ENCODE measurements at places on chromosomes 6 and 20.
A peak's percentile ranks its signal among the peaks of the same experiment; 100 is the strongest.

- no peak for DNase-seq
These were observed 165.4 kb upstream of the CITED2 start for GRCh38 chr6:139539852-139540251.

DNA sequence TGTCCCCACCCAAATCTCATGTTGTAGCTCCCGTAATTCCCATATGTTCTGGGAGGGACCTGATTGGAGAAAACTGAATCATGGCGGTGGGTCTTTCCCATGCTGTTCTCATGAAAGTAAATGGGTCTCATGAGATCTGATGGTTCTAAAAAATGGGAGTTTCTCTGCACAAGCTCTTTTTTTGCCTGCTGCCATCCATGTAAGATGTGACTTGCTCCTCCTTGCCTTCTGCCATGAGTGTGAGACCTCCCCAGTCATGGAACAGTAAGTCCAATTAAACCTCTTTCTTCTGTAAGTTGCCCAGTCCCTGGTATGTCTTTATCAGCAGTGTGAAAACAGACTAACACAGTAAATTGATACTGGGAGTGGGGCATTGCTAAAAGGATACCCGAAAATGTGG, 1218.4 kb upstream of the CITED2 start:
- DNase-seq, result no peak

DNA sequence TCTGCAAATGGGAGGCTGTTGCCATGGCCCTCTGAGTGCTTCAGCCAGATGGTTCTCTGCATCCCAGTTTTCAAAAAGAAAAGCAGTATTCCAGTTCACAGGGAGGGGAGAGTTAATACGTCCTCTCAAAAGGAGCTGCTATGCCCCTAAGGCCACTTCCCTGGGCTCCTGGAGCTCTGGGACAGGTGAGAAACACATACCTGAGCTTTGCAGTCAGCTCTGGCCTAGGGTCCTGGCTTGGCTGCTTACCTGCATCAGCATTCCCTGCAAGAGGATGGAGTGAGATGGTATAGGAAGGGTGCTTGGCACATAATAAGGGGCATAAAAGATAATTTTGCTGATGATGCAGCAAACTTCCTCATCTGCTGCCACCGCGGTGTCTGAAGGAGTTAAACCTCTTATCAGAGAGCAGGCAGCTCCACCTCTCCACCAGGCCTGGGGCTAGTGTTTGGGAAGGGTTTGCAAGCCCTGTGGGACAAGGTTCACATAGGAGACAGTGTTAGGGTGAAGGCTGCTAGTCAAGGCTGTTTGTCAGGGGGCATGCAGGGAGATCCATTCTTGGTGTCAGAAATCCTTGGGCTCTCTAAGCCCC, 62.7 kb downstream of the SLC24A3 start:
- no peak for DNase-seq

DNA sequence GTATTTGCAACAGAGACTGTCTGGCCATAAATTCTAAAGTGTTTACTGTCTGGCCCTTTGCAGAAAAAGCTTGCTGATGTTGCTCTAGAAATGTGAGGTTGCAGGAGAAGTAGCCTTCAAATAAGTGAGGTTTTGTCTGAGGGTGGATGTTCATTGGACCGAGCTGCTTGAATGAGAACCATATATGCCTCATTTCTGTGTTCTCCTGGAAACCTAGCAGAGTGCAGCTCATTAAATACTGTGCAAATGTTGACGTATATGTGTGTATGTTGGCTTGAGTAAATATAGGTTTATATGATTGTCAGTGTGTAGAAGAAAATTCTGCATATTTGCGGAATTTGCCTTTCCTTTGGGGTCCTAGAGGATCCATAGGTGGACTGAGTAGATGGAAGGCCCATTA, 39.0 kb downstream of the CHMP4B start:
- no peak for DNase-seq

- DNase-seq, result no peak
These were observed 159.5 kb upstream of the KHDRBS2 start for GRCh38 chr6:62445521-62445920.

GRCh38 chr6:166957087-166957804, 896 bp upstream of the RNASET2 start:
- DNase-seq, result peak; percentile 74

GRCh38 chr6:160077526-160077925, 44.1 kb upstream of the SLC22A1 start:
- DNase-seq, result no peak

DNA sequence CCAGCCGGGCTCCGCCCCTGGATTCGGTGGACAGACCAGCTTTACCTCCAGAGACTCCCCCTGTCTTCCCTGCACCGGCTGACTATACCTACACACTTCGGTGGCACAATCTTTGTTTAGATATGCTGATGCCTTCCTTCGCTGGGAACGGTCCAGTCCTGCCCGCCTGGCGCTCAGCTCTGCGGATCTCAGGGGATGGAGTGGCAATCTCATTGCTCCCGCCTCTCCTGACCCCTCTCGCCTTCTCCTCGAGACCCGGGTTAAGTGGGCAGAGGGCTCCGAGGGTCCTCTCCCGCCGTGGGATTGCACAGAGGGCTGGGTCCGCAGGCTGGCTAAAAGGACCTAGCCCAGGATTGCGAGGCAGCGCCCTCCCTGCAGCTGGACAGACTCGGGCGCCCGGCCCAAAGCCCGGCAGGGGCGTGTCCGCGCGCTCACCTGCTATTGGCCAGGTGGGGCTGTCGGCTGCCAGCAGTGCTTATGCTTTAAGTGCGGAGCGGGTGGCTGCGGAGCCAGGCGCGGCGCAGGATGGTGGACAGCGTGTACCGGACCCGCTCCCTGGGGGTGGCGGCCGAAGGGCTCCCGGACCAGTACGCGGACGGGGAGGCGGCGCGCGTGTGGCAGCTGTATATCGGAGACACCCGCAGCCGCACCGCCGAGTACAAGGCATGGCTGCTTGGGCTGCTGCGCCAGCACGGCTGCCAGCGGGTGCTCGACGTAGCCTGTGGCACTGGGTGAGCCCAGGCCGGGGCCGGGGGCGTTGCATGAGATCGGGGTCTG, at the start of gene GNMT:
Gene GNMT (plus strand): TSS at position 512 of the 777 bp plus-strand sequence. CDS start 14 bp downstream, at position 526.
- DNase-seq, result peak; percentile 45

GRCh38 chr6:12324748-12325147, 34.6 kb downstream of the EDN1 start:
- DNase-seq, result no peak

DNA sequence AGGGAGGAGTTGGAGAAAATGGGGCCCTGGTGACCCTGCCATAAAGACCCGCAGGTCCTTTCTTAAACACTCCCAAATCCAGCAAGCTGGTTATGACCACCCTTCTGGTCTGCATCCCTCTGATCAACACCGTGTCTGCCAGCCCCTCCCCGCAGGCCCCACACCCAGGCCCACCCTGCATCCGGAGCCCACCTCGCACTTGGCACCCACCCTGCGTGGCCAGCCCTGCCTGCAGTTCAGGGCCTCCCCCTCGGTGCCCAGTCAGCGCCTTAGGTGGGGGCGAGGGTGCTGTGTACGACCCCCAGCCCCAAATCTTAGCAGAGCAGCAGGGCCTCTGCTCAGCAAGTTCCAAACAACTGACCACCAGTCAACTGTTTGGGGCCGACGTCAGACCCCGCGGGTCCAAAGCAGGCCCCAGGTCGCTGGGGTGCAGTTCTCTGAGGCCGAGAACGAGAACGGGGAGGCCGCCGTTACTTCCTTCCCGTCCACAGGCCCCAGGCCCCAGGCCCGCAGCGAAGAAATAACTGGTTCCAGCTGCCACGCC, 1.2 kb downstream of the ACSS1 start:
- no peak for DNase-seq

DNA sequence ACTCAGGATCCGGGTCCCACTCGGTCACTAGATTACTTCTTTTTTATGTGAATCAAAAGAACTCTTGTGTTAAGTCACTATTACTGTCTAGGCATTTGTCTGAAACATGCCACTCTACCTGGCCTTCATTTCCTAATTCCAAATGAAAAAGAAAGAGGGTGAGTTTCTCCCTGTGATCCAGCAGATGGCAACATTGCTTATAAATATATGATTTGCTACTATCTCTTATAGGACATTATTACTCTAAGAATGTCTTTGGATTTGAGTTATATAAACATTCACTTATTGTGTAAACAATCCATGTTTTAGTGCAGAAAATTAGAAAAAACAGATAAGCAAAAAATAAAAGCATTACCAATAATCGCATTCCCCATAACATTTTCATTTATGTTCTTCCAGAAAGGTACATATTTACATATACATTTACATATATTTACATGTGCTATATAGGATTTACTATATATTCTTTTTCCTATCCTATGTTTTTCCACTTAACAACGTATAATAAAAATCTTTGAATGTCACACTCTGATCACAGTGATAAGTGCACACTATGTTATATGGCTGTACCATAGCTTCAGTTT, 66.9 kb downstream of the FAXC start:
- DNase-seq, result no peak

DNA sequence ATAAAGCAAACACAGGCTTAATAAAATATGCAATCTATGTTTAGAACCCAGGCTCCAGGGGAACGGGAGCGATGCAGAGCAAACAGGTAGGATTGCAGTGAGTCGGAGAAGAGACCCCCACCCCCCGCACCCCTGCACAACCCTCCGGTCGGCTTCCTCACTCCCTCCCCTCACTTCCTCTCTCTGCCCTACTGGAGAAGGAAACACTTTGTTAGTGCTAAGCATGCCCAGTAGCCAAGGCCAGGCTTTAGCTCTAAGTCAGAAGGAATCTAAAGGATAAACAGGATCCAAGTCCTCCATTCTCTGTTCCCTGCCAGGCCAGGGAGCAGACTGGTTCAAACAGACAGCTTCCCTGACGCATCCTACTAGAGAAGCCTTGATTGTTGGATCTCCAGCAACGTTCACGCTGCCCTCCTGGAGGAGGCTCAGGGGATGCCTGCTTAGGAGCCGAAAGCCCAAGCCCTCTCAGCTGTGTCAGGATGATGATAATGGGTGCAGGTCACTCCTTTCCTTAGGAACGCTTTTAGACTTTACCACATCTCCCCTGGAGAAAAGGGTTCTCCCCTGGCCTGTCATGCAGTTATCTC, 14.7 kb downstream of the FOXQ1 start:
- no peak for DNase-seq

- DNase-seq, result peak; percentile 57
These were observed 436.7 kb downstream of the RNF144B start for GRCh38 chr6:18823782-18824386.

GRCh38 chr20:31489152-31489551, 14.1 kb downstream of the REM1 start:
- DNase-seq, result no peak

DNA sequence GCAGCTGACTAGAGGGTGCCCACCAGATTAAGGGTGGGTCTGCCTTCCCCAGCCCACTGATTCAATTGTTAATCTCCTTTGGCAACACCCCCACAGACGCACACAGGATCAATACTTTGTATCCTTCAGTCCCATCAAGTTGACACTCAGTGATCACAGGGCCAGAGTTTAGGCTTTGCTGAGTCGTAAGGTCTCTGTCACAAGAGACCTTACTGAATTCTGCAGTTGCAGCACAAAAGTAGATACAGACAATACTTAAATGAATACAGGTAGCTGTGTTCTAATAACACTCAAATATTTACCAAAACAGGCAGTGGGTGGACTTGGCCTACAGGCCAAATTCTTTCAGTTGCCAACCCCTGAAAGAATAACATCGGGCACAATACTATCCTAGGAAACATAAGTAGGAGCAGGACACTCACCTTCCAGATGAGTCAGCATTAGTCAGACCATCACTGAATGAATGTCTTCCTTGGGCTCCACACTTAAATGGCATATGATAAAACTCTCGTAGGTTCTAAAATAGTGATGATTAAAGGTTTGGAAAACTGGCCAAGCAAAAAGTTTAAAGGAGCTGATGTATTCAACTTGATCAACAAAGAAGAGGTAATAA, 190.0 kb downstream of the UBE3D start:
- no peak for DNase-seq

GRCh38 chr6:106547601-106548453, 81.5 kb downstream of the RTN4IP1 start:
- peak; percentile 58 for DNase-seq

DNA sequence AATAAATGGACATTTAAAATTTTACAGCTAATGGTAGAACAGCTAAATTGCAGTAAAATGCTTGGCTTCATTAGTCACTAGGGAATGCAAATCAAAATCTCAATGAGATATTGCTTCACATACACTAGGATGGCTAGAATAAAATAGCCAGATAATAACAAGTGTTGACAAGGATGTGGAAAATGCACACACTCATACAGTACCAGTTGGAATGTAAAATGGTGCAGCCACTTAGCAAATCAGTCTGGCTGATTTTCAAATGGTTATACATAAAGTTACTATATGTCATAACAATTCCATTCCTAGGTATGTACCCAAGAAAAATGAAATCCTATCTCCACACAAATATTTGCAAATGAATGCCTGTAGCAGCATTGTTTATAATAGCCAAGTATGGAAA, 452.1 kb downstream of the HDGFL1 start:
- no peak for DNase-seq

- DNase-seq, result peak; percentile 84
These were observed 18.1 kb downstream of the TUBB2B start for GRCh38 chr6:3209114-3210023.

- no peak for DNase-seq
These were observed 197.9 kb upstream of the FOXQ1 start for GRCh38 chr6:1113916-1114540.

- DNase-seq, result no peak
These were observed 536 bp upstream of the RAET1G start for GRCh38 chr6:149923327-149923986.

DNA sequence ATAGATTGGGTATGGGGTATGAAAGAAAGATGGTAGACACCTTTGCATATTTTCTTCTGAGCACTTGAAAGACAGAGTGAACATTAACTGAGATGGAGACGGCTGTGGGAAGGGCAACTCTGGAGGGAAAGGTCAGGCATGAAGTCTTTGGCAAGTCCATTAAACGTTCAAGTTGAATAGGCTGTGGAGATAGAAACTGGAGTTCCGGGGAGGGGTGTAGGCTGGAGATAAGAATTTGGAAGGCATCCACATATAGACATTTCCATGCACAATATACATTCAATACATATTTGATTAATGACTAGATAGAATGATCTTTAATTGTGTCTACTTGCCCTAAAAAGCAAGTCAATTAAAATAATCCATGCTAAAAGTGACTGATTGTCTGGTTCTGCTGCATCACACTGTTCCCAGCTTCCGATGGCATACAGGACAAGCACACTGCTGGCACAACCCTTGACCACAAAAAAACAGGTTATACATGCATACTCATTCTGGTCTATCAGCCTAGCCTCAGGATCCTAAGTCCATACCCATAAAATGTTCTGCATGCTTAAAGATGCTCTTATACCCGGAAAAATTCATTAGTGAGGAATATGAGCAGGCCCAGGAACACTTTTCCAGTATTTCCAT, 1.9 kb upstream of the MYLK4 start:
- DNase-seq, result no peak

- no peak for DNase-seq
These were observed 146.9 kb downstream of the KHDC1L start for GRCh38 chr6:73078333-73078862.
